Activated T-cell treated with anti-CD3 and anti-CD28 coated beads, Interleukin-2, amount 50 U/mL, for 1 hour (primary cell): ENCODE measurements at places on chromosomes 6 and 20.

DNA sequence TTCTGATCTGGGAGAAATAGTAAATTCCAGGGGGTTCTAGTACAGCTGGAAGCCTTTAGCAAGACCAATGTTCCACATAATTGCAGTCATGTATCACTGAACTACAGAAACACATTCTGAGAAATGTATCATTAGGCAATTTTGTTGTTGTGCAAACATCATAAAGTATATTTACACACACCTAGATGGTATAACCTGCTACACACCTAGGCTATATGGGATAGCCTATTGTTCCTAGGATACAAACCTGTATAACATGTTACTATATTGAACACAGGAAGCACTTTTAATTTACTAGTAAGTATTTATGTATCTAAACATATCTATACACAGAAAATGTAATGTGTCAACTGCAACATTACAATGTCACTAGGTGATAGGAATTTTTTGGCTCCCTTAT, 525.9 kb upstream of the NRSN1 start:
- DNase-seq, result no peak

- DNase-seq, result no peak
Measured at GRCh38 chr6:143339223-143339622, 111.3 kb downstream of the ADAT2 start.

DNA sequence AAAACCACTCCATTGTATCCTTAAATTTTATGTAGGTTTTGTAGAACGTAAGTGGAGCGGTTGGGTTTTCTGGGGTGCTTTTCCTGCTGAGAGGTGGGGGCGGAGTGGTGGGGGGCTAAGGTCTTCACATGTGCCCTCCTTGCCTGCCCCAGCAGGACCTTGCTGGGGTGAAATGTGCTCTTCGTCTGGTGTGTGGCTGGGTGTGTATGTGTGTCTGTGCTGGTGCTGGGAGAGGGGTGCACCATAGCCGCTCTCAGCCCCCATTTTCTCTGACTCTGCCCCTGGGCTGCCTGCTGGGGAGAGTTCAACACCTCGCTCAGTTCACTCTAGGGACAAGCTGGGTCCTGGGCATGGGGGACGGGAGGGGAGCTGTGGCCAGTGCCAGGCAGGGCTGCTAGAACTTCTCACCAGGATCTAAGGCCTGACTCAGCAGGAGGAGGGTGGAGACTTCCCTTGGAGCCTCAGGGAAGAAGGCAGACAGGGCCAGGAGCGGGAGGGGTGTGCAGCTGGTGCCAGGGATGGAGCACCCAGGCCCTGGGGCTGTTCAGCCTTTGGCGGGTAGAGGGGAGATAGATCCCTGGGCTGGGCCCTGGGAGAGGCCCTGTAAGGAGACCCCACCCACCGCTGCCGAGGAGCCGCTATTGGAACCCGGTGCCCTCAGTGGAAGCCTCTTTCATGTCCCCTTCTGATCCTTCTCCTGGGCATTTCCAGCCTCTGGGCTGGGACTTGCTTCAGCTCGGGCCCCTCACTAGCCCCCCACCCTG, 4.8 kb downstream of the SOX18 start:
- DNase-seq, result no peak

GRCh38 chr6:17096652-17097051, 5.2 kb upstream of the STMND1 start:
- no peak for DNase-seq
